ENCODE measurements at places on chromosomes 11 and 22.

DNA sequence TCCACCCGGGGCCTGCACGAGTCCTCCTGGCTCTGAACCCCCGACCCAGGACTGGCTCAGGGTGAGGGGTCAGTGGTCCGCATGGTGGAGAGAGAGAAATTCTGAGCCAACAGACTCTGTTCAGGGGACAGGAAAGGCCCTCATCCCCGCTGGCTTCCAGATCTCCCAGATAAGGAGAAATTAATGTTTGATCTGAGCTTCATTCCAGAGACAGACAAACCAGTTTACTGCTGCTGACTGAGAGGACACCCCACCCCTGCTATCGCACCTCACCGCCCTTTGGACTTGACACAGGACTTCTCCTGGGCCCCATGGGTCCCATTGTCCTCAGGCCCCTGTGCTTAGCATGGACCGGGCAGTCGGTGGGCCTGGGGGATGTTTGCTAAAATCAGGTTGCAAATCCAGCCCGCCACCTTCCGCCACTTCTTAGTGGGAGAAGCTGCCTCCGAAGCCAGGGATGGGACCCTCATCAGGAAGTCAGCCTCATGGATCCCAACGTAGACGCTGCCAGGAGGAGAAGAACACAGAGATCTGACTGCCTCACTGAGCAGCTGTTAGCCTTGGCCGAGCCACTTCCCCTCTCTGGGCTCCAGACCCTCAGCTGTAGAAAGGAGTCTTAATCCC is 11.2 kb upstream of the UPK3A start:
- DNase-seq: no peak

DNA sequence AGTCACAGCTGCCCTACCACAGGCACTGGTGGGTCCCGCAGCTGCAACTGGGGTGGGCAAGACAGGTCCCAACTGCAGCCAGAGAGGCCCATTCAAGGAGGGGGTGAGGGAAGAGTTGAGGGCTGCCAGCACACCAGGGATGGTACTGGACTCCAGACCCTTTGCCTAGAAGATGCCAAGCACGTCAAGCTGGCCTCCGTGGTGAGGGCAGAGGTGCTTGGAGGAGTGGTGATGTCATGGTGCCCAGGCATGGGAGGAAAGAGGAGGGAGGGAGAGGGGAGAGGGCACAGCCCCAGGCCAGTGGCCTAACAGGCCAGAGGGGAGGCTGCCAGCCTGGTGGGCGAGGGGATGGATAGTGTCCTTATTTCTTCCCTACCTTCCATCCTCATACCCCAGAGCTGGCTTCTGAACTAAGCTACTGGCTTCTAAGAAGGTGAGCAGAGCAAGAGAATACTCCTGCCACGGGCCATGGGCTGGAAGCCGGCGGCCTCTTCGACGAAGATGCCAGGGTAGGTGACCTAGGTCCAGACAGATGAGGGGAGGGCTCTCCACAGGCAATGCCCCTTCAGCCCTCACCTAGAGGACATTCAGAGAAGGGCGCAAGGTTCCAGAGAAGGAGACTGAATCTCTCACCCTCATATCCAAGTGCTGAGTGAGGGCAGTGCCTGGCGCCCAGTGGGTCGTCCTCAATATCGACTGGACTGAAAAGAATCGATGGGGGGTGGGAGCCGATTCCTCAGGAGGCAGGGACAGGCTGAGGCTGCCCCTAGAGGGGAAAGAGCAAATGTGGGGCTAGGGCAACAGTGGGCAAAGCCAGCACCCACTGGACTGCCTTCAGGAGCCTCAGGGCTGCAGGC is 1.8 kb downstream of the SYT7 start:
- DNase-seq: no peak

- DNase-seq: no peak
Measured at GRCh38 chr11:64055077-64055476, 19.3 kb downstream of the FLRT1 start.

DNA sequence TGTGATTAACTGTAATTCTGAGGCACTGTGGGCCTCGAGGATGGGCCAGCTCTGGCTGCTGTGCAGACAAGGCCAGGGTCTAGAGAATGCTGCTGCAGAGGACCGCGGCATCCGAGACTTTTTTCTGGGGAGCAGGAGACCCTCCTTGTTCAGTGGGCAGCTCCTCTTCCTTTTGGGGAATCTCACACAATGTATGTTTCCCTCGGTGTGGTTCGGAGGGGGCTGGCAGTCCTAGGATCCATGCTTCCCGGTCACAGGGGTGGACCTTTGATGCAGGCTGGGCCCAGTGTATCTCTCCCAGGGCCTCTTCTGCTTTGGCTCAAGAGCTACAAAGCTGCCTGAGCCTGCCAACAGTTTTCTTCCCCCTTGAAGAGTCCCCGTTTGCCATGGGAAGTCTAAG is 31.5 kb downstream of the MYEOV start:
- no peak for DNase-seq
